ENCODE measurements at places on chromosomes 2 and 18.

DNA sequence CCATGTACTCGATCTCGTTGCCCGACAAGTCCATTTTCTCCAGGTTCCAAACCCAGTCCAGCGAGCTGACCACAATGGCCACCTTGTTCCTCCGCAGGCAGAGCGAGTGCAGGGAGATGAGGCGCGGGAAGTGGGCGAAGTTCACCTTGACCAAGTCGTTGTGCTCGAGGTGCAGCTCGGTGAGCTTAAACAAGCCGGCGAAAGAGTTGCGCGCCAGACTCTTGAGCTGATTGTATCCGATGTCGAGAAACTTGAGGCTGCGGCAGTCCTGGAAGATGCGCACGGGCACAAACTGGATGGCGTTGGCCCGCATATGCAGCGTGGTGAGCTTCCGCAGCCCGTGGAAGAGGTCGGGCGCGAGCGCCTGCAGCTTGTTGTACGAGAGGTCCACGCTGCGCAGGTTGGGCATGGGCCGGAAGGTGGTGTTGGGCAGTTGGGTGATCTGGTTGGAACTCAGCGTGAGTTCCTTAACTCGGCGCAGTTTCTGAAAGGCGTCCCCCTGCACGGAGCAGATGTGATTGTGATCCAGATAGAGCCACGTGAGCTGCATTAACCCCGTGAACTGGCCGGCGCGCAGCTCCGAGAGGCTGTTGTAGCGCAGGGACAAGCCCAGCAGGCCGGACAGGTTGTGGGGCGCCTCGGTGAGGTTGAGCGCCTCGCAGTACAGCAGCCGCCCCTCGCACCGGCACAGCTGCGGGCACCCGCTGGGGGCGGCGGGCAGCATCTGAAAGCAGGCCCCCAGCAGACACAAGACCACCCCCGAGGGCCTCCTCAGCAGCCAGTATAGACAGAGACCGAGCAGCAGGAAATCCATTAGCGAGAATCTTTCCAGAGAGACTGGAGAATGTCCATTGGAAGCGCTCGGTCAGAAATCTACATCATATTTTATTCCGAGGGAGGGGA is 1.3 kb downstream of the LRRTM1 start:
- no peak for DNase-seq

GRCh38 chr2:62313449-62314227 is 117.7 kb downstream of the B3GNT2 start:
- DNase-seq, result no peak

DNA sequence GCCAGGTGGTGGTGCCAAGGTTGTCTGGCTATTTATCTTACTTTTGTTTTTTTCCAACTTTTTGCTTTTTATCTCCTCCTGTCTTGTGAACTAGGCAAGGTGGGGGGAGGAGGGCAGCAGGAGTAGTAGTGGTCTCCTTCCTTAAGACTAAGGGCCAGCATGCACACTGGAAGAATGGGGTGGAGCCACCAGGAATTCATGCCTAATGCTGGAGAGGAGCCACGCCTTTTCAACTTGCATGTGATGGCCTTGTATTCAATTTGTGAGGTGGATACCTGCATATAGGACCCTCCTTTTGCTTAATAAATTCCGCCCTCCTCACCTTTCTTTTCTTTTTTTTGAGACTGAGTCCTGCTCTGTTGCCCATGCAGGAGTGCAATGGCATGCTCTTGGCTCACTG is 37.6 kb upstream of the CLASP1 start:
- no peak for DNase-seq

GRCh38 chr2:159912580-159912979 is 114.6 kb upstream of the CD302 start:
- no peak for DNase-seq

DNA sequence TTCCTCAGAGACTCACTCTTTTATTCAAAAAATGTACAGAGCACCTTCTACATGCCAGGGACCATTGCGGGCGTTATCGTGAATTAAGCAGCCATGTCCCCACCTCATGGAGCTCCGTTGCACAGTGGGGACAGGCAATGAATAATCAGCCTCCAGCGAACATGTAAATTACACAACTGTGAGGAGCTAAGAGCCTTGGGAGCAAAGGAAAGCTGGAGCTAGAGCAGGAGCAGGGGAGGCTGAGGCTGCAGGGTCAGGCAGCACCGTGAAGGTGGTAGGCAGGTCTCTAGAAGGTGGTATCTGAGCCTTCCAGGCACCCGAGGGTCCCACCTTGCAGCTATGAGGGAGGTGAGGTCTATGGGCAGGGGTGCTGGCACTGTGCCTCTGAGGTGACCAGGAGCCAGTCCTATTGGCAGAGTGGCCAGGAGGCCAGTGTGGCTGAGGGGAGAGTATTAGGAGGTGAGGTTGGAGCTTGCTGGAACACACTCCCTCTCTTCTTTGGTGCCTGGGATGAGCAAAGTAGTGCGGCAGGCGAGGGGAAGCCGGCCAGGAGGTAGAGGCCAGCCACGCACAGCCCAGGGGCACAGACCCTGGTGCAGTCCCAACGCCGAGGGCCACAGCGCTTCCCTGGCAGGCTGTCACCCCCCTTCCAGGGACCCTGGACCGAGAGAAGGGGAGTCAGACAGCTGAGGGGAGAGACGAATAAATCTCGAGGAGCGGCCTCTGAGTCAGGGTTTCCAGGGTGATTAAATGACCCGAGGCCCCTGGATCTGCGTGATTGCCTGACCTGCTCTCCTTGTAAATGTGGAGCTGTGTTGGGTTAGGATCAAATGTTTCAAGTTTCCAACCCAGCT is 167.3 kb downstream of the SEPTIN10 start:
- no peak for DNase-seq

GRCh38 chr2:44102790-44103562 is 65.7 kb upstream of the PPM1B start:
- no peak for DNase-seq

DNA sequence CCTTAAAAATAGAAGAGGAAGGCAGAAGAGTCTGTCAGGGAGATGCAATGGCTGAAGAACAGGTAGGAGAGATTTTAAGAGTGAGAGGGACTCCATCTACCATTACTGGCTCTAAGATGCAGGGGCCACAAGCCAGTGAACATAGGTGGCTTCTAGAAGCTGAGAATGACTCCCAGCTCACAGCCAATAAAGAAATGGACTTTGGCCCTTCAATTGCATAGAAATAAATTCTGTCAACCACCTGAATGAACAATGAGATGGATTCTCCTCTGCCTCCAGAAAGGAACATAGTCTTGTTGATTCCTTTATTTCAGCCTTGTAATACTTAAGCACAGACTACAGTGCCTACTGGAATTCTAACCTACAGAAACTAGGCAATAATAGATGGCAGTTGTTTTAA is 603.3 kb upstream of the NXPH2 start:
- no peak for DNase-seq

- DNase-seq, result no peak
These were observed 128.6 kb downstream of the BIRC6 start for GRCh38 chr2:32485399-32485798.

- DNase-seq, result no peak
These were observed 1350.2 kb upstream of the FAM98A start for GRCh38 chr2:34949316-34949715.

DNA sequence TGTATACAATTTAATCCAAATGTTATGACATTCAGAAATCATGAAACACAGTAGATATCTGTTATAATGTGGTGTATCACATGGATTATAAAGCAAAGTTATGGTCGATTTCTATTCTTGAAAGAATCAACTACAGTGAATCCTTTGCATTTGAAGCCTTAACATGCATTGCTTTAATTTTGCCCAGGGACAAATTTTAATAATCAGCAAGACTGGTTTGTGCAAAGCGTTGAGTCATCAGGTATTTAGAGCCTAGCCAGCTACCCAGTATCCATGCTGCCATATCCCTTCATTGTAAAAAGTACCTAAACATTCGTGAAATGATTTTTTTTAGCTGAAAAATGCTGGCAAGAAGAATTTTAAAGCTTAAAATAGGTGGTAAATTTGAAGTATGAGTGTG is 8.9 kb upstream of the SPDYA start:
- DNase-seq, result no peak

GRCh38 chr2:26043109-26043508 is 9.2 kb downstream of the RAB10 start:
- no peak for DNase-seq

DNA sequence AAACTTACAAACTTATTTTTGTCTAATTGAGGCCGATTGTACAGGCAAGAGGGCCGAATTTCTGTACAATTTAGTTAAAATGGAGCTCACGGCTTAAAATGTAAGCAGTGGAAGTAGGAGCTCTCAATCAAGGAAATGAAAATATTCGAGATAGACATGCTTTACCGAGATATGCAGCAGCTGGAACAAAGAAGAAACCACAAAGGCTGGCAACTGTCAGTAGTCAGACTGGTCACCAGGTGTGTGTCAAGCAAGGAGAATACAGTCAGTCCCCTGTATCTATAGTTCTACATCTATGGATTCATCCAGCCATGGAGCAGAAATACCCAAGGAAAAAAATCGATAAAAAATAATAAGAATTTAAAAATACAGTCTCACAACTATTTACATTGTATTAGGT is 122.6 kb downstream of the WDSUB1 start:
- no peak for DNase-seq

DNA sequence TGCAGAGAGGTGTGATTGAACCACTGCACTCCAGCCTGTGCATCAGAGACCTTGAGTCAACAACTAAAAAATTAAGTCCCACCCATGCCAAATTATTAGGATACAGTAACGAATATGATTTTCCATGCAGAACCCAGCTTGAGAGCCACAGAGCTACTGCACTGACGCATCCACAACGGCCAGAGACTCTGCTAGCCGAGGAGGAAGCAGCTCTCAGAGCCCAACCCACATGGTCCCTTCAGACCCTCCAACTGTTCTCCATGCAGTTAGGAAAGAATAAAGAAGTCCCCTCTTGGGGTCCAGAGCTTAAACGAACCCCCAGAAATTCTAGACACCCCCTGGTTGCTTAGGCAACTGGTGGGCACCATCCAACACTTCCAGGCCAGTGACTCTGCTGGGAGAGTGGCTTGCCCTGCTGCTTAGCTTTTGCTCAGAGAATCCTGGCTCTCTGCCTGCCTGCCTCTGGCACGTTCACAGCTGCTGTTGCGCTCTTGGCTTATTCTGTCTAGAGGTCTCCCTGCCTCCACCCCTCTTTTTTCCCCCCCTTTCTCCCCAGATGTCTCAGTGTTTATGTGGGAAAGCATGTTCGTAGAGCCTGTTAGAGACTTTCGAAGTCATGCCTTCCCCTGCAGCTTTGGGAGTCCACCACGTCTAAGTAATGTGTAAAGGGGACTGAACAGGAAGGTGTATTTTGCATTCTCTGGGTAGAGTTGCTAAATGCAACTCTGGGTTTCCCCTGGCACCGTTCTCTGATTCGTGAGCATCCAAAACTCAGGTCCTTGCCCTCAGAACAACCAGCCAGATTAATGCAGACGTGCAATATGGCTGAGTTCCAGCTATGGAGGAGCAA is 26.0 kb upstream of the SP3 start:
- no peak for DNase-seq

DNA sequence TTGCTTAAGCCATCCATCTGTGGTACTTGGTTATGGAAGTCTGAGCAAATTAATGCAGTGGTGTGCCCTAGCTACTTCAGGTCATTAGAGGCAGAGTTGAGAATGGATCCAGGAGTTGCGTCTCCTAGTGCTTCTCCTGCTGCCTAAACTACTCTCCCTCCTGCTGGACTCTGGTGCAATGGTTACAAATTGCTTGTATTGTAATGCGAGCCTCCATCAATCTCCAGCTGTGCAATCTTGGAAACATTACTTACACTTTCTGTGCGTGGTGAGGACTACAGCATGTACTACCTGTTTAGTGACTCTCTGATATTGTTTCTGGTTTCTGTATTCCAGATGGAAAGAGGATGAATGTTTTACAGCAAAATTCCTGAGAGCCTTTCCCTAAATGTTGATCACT is 119.0 kb upstream of the CYRIA start:
- DNase-seq, result no peak

GRCh38 chr2:146806364-146807005 is 1038.3 kb upstream of the ACVR2A start:
- no peak for DNase-seq

DNA sequence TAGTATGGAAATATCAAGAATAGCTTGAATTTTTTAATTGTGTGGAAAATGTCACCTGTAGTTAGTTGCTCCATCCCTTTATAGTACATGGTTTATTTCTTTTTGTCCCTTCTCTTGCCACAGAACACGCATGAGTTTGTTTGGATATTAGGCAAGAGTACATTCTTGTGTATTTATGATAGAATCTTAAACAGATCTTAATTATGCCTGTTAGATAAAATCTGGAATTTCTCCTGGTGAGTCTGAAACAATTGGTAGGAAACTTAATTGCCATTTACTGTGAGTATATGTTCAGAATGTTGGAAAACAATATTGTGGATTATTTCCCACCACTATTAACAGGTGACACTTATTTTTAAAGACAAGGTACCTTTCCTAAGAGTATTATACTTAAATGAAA is 30.2 kb upstream of the CABYR start:
- no peak for DNase-seq

- no peak for DNase-seq
These were observed 345.1 kb downstream of the DYSF start for GRCh38 chr2:71798266-71799012.

DNA sequence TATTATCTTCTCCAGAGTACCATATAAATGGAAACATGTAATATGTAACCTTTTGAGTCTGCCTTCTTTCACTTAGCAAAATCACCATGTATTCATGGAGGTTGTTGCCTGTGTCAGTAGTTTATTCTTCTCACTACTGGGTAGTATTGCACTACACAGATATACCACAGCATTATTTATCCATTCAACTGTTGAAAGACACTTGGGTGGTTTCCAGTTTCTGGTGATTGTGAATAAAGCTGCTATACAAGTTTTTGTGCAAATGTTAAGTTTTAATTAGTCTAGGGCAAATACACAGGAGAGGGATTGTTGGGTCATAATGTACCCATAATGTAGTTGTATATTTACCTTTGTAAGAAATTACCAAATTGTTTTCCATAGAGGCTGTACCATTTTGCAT is 29.6 kb upstream of the RPRD1A start:
- DNase-seq, result no peak

- no peak for DNase-seq
These were observed 44.3 kb upstream of the MRPL33 start for GRCh38 chr2:27727257-27727656.

DNA sequence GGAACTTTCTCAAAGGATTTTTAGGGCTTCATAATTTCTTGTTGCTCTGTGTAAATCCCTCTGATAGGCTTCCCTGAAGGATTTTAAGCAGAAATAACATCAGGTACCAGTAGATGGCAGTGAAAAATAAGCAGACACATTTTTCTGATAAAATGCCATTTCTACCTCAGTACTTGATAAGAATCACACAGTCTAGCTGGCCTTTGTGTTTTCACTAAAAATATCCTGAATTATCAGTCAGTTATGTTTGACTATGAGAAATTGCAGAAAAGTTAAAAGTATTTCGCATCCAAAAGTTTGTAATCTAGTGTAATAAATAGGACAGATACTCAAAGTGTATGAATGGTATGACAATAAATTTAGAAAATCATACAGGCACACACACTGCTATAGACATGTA is 68.7 kb downstream of the DNAJC10 start:
- no peak for DNase-seq

Measured in activated CD4-positive, CD25-positive, alpha-beta regulatory T cell (primary cell).